Stimulated activated CD8-positive, alpha-beta memory T cell treated with anti-CD3 and anti-CD28 coated beads, Interleukin-4, amount 100 ng/mL, for 1 hour (primary cell): ENCODE measurements at places on chromosomes 5 and 9.

- DNase-seq = no peak
Measured at GRCh38 chr9:72474676-72475075, 46.7 kb upstream of the TMC1 start.

- DNase-seq = no peak
Measured at GRCh38 chr5:159559337-159559736, 229.1 kb upstream of the IL12B start.

DNA sequence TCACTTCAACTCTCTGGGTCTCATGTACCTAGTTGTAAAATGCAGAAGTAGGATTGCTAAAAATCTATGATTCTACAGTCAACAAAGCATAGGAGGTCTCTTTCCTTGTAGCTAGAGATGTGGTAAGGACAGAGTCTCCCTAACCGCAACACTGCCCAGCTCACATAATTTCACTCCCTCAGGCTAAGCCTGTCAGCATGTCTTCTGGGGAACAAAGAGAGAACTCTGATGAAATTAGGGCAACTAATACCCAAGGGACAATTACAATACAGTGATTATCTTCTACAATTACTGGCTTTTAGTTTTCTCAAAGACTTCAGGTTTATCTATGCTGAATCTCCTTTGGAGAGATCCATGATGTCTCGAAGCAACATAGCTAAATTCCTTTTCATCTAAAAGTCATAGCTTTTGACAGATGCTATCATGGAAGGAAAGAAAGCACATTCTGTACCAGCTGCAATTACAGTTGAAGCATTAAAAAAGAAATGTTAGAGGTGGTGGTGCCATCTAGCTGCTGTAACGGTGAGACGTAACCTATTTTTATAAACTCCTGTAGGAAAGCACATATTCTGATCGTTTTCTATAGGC lies 141.1 kb upstream of the TARS1 start:
- DNase-seq = no peak

DNA sequence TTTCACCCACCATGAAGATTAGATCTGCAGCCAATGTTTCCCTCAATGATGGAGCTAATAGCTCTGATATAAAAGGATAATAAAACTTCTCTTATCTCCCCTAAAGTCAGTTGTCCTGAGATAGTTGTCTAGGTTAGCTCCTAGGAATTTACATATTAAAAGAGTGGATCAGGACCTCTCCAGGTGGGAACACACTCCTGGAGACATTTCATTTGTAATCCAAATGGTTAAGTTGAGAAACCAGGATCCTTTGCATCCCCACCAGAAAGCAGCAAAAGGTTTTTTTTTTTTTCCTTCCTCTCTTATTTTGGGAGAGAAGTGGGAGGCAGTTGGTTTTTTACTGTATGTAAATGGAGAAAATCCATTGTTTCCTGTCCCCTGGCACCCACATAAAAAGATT lies 182.5 kb upstream of the FBXL17 start:
- DNase-seq = no peak

GRCh38 chr5:172453206-172453985 lies 929 bp downstream of the SH3PXD2B start:
- DNase-seq = no peak

DNA sequence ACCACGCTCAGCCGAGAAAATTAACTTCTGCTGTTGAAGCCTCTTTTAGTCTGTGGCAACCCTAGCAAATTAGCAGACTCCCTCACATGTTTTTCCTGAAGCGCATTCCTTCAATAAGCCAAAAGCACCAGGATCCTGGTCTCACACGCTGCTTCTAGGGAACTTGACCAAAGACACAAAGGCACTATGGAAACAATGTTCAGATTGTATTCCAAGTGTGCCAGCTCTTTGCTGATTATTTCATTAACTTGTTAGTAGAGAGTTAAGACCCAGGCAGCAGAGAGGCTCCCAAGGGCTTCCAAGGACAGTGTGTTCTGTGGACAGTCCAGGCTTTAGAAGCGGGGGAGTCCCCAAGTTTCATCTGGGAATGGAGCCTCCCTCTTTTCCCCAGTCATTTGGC lies 94.4 kb upstream of the BASP1 start:
- no peak for DNase-seq

- no peak for DNase-seq
Measured at GRCh38 chr5:42912184-42912798, 100.6 kb upstream of the SELENOP start.

DNA sequence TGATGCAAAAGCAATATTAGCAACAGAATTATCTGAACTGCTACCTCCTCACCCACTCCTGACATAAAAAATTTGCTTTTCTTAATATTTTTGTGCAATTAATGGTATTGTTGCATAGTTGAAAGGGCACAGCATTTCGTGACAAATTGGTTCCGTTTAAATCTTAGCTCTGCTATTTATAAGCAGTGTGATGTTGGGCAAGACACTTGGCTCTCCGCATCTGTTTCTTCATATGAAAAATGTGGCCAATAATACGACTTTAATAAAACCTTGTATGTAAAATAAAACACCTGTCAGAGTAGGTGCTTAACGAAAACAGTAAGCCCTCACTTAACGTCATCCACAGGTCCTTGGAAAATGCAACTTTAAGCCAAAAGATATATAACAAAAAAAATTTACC lies 4.2 kb downstream of the TMEM167A start:
- no peak for DNase-seq

DNA sequence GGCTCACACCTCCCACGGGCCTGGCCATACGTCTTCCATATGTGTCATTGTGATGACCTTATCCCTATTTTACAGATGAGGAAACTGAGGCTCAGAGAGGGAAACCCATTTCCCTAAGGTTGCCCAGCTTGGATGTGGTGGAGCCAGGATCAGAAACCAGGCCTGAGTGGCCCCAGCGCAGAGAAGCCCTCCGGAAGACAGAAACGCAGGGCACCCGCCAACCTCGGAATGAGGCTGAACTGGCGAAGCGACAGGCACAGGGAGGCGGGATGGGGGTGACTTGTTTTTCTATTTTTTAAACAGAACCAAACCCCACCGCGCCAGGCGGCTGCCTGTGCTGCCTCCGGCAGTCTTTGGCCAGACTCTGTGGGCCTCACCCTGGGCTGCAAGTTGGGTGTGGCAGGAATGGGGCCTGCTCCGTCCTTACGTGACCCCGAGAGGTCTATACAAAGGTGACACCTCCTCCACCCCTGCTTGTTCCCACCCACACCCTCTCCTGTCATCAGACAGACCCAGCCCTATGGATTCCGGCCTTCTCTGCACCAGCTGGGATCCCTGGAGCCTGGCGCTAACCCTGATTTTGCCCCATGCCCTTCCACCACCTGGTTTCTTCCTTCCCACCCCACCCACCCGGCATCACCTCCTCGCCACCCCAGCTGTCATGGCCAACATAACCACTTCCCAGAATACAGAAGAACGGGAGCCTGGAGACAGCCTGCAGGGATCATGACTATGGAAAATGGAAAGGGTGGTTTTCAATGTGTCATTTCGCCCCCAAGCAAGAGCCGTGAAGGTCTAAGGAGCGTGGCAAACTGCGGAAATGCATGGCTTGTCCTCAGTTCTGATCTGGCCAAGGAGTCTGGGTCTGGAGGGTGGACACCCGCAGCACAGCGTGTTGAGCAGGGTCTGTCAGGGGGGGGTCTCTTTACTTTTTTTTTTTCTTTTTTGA lies 23.6 kb downstream of the PLPP7 start:
- DNase-seq = no peak

GRCh38 chr5:37886242-37886905 lies 46.5 kb upstream of the GDNF start:
- no peak for DNase-seq
